ENCODE measurements at places on chromosomes 12 and 14. TPM values are rescaled to one million over a fixed set of nuclear protein-coding genes. Genes with fewer than 3 reads are reported as not detected.

The PSMB5 gene
- total RNA-seq: 102 TPM

The REC8 gene
- 85.9 TPM for total RNA-seq

The ZFYVE1 gene
- 17.9 TPM for total RNA-seq

The SMCO3 gene
- not detected for total RNA-seq

The FBXO33 gene
- total RNA-seq: 16.3 TPM

The FLVCR2 gene
- total RNA-seq: 5.3 TPM

The LRTM2 gene
- total RNA-seq: not detected
